ENCODE measurements at places on chromosomes 2 and 18.

DNA sequence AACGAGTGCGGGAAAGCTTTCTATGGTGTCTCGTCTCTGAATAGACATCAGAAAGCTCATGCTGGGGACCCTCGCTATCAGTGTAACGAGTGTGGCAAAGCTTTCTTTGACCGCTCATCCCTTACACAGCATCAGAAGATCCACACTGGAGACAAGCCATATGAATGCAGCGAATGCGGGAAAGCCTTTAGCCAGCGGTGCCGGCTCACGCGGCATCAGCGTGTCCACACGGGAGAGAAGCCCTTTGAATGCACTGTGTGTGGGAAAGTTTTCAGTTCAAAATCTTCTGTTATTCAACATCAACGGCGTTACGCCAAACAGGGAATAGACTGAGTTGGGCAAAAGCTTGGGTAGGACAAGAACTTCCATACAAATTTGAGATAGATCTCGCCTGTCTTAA is 16.2 kb downstream of the ZNF2 start:
- DNase-seq = no peak

DNA sequence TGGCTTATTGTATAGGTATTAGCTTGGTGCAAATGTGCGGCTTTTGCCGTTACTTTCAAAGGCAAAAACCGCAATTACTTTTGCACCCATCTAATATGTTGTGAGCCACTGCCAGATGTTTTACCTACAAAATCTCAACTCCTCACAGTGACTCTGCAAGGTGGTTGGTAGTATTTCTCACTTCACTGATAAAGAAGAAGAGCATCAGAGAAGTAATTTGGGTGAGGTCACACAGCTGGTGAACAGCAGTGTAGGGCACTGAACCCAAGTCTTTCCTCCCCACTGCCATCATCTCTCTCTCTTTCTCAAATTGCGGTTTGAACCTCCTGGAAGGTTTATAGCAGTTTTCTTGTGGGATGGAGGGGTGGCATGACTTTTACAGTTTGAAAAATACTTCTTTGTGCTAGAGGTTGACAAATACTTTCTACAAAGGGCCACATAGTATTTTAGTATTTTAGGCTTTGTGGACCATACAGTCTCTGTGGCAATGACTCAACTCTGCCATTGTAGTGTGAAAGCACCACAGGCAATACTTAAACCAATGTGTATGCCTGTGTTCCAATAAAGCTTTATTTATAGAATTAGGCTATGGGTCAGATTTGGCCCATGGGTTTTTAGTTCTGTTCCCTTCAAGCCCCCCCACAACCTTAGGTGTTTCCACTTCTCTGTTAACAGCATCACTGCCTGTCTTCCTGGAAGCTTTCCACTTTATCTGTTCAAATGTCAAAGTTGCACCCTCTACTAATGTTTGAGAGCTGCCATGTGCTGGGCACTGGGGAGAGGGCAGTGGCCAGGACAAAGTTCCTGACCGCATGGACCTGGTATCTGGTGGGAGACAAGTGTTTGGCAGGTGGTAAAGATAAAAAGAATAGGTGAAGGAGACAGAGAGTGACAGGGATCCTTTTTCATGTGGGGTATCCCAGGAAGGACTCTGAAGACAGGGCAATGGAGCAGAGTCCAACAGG is 30.1 kb downstream of the FHOD3 start:
- DNase-seq = no peak

DNA sequence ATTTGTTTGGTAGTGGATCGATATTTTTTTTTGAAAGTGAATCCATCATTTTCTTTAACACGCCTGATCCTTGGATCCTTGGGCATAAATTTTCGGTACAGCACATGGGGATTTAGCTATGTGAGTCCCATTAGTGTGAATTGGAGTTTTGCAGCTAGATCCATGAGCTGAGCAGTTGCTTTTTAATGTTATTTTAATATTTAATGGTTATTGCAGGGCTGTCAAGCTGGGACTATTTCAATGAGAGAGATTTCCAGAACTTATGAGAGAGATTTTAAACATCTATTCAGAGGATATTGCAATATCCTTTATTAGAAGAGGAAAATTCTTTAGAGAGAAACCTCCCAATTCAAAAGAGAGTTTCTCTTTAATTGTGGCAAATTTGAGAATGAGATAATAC is 35.6 kb upstream of the TCF4 start:
- DNase-seq = no peak

DNA sequence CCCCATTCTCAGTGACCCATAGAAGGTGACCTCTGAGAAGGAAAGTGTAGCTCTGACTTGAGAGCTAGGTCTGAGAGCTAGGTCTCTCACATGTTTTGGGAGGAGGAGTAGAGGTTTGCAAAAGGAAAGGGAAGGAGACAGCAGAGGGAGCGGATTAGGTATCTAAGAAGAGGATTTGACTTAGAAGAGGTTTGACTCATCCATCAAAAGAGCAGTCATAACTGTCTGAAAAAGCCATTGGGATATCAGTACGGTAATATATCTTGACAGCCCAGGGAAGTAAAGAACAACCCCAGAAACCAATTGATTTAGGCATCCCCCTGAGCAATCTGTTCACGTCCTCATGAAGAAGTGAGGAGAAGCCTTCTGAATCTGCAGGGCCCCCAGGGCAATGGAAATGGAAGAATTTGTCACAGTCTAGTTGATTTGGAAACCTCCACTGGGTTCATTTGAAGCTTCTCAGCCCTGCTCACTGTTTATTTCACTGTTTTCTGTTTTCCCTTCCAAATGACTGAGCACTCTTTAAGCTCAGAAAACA is 19.3 kb downstream of the OXER1 start:
- no peak for DNase-seq

DNA sequence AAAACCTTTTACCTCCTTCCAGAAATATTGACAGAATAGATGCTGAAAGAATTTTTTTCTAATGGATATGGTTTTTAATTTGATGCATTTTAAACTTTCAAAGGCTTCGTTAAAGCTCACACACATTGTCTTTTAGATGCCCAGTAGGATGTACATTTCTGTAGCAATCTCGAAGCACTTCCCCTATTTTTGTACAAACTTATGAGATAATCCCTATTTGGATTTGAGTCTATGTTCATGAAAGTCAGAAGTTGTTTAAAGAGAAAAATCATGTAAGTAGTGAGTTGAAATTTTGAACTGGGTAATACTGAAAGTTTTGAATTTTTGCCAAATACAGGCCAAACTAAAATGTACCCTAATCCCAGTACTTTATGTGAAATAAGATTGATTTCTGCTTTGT is 38.1 kb upstream of the MMADHC start:
- DNase-seq = no peak

GRCh38 chr2:185745864-185746859 is 7.6 kb downstream of the FSIP2 start:
- no peak for DNase-seq

GRCh38 chr2:207176247-207176646 is 10.5 kb upstream of the KLF7 start:
- DNase-seq = no peak

DNA sequence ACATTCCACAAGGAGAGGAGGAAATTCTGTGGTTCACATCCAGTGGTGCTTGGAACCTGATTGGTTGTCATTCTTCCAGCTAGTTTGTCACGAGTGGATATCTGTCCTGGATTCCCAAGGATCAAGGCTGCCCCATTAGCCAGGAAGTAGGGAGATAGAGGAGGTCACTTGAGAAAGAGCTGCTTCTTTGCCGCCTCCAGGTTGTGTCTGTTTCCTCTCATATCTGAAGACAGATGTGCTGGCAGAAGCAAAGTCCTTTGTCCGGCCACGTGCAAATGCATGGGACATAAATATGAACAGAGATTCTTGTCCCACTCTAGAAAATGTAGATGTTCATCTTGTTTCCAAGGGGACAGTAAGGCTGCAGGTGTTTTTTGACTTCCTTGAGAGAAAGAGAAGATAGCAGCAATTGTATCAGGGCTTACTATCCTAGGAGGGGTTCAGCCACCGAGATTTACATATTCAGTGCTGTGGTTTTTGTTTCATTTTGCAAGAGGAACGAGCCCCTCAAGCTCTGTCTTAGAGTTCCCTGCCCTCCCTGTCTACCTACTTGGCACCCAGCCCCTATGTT is 174.4 kb downstream of the RPIA start:
- DNase-seq = no peak

DNA sequence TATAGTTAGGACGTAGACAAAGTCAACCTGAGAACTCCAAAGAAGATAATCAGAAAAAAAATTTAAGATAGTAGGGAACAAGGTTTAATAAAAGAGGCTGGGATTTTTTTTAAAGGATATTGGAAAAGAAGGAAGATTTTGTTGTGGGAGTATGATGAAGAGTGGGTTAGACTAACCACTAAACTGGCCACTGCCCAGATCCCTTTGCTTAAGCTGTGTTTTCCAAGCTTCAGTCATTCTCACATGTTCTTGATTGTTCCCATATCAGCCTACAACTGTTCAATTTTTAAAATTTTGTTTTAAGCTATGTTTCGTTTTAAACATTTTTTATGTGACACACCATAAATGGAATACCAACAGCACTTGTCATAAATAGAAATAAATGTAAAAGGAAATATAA is 284.5 kb upstream of the MMADHC start:
- DNase-seq = no peak

DNA sequence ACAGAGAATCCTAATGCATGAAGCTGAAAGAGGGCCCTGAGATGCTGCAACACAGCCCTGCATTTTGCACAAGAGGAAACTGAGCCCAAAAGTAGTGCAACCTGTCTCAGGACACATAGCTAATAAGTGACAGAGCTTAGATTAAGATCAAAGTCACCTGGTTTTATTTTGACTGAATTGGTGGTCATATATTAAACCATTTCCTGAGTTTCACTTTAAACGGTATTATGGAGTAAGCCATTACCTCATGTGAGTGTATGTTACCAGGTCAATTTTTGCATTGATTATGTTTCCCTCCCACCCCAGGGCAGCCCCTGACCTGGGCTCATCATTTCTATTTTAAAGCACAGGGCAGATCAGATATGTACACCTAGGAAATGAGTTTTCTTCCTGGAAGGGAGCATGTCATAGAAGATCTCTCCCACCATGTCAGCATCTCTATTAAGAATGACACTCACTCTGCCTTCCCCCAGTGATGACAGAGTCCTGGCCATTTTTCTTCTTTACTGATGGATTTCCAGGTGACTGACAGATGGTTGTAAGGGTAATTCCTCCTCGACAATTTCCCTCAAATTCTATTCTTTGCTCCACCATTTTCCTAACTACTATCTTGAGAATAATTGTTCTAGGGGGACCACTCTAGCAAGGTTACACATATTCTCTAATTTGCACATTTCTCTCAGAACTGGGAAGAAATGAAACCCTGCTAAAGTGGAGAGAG is 441.3 kb upstream of the SLC14A2 start:
- DNase-seq = no peak

DNA sequence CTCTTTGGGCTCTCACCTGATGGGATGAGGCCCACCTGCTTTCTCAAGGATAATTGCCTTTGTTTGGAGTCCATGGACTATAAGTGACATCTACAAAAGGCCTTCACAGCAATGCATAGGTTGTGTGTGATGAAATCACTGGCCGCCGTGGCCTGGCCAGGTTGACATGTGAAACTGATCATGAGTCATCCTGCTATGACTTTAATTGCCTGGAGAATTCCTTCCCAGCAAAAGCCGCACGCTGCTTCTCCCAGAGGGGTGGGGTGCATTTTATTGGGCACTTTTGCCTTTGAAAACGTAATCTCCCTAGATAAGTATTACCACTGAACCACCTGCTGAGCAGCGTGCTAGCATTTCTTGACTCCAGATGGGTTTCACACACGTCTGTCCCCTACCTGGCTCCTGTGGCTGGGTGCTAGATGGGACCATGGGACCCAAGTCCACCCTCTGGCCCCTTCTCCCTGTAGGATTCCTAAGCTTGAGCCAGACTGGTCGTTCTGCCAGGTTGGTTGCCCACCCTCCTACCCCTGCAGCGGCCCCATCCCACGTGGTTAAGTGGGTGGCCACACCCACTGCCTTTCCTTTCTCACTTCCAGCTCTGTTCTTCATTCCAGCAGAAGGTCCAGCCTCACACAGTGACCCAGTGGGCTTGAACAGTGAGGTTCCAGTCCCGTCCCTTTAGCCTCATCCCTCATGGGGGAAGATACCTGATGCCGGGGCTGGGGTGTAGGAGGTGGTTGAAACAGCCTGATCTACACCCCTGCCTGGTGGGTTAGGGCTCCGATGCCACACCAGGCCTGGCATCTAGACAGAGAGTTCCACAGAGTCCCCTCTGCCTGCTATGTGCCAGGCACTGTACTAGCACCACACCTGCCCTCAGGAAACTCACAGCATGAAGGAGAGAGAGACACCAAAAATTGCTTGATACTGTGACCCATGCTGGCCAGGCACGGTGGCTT is 89.6 kb downstream of the GBX2 start:
- no peak for DNase-seq

- no peak for DNase-seq
Observed at GRCh38 chr18:21958707-21959450, 210.5 kb upstream of the GATA6 start.
